Fibroblast of lung (primary cell): ENCODE measurements at places on chromosomes 16 and 17.

GRCh38 chr17:9279893-9280292 is 258.6 kb downstream of the NTN1 start:
- no peak overlapping the region for H3K4me3 ChIP-seq
- no peak for DNase-seq
- no peaks in the 10 kb centered on the region for H3K36me3 ChIP-seq
- no peaks in the 10 kb centered on the region for H3K27me3 ChIP-seq
- H3K27ac ChIP-seq, result no peak overlapping the region

DNA sequence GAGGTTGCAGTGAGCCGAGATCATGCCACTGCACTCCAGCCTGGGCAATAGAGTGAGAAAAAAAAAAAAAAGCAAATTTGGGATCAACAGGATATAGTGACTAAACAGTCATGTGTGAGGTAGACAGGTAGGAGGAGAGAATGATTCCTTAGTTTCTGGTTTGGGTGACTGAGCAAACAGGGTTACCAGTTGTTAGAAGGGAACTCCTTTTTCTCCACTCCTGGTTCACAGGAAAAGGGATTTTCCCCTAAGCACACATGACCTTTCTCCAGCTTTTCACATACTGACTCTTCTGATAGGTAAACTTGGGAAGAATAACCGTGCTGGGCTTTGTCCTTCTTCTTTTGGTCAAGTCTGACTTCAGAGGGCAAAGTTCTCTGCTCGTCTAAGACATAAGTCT is 17.3 kb upstream of the WSCD1 start:
- H3K27ac ChIP-seq, result no peak overlapping the region
- H3K27me3 ChIP-seq, result no peaks in the 10 kb centered on the region
- H3K36me3 ChIP-seq, result no peaks in the 10 kb centered on the region
- no peaks in the 10 kb centered on the region for H3K4me1 ChIP-seq

DNA sequence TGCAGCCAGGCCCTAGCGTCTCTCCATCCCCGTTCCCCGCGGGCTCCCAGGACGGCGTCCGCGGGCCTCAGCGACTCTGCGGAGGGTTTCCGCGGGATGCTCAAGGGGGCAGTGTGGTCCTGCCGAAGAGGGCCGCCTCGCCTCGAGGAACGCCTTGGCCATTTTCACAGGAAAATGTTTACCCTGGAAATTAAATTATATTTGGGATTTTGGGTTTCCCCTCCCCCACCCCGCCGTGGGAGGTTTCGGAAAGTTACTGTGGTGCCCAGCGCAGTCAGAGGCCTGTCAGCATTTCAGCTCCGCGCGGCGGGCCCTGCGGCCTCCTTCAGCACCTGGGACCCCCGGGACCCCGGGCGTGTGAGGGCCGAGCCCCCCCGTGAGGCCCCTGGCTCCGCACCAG is 94.5 kb downstream of the PCTP start:
- no peak overlapping the region for H3K27ac ChIP-seq
- H3K4me3 ChIP-seq, result peak overlapping the region; percentile 25
- no peaks in the 10 kb centered on the region for H3K27me3 ChIP-seq
- H3K4me1 ChIP-seq, result no peaks in the 10 kb centered on the region

GRCh38 chr17:79304884-79305283 is 230.3 kb downstream of the ENGASE start:
- H3K4me1 ChIP-seq, result no peaks in the 10 kb centered on the region
- DNase-seq, result no peak
- H3K4me3 ChIP-seq, result no peak overlapping the region
- no peaks in the 10 kb centered on the region for H3K27me3 ChIP-seq
- no peak overlapping the region for H3K27ac ChIP-seq

GRCh38 chr16:15434425-15435215 is at the start of gene BMERB1:
Gene BMERB1 (plus strand): TSS chr16:15434588. CDS start chr16:15434654, 66 bp downstream.
- H3K4me3 ChIP-seq, result peak within 1 kb of the TSS; percentile 80
- H3K4me1 ChIP-seq, result peaks cover 9% of the 10 kb centered on the region
- peak; percentile 74 for DNase-seq
- no peaks in the 10 kb centered on the region for H3K36me3 ChIP-seq
